ENCODE measurements at places on chromosomes 5 and 9.

DNA sequence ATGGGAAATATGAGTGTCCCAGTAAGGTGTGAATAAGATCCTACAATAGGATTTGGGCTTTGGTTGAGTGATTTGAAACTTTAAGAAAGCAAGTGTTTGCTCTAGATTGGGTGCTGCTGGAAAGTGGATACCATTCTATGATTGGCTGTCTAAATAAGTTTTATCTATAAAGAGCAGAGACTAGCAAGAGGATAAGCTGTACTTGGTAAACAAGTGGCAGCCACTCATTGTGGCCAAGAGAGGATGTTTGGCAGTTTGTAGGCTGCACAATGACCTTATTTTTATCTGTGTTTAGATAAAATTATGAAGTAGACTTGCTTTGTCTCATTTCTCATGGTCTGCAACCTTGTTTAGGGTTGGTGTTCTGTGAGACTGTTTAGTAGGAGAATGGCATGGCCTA is 341.6 kb upstream of the PIK3R1 start:
- DNase-seq = no peak

- DNase-seq = no peak
These were observed 18.1 kb downstream of the MYMK start for GRCh38 chr9:133506653-133507038.

DNA sequence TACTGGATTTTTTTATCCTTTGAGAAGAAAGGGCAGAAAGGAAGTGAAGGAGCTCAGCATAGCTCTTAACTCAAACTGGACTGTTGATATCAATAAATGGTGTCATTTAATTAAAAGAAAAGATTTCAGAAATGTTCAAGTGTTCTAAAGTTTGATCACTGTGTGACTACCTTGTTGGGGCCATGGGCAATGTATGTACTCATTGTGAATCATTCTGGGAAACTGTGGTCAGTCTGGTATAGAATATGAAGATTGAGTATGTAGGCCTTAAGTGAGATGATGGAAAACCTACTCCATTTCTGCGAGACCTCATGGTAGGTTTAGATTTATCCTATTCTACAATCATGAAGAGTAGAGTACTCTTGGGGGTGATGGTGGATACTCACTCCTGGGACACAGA is 164.5 kb upstream of the RGS7BP start:
- no peak for DNase-seq

GRCh38 chr9:91258451-91258850 is 103.3 kb downstream of the AUH start:
- no peak for DNase-seq

GRCh38 chr9:86925686-86926085 is 21.6 kb downstream of the GAS1 start:
- DNase-seq = no peak

GRCh38 chr5:58490402-58491050 is 709 bp upstream of the GAPT start:
- no peak for DNase-seq

DNA sequence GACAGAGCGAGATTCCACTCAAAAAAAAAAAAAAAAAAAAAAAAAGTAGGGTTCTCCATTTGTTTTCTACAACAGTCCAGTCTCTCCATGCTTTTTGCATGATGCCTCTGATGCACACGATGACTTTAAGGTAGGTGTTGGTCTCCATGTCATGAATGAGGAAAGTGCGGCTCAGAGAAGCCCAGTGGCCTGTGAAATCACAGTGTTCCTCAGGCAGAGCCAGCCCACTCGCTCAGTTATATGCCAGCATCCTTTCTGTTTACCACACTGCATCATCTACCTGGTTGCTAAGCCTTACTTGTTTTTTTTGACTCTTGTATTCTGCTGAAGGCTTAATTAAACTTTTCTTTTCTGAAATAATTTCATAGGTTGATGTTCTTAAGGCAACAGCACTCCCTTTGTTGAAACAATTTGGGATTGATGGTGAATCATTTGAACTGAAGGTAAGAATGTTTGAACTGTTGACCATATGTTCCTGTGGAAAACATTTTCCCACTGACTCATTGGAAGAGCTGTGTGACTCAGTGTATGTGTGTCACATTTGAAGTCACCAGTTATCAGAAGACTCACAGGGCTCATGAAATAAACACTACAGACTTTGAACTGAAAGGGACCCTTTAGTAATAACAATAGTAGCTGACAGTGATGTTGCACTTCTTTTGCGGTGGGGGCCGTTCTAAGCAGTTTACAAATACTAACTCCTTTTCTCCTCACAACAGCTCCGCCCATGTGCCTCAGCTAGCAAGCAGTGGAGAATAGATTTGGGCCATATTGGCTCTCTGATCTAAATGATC is 40.2 kb downstream of the RCL1 start:
- no peak for DNase-seq

- DNase-seq = no peak
These were observed 81.6 kb upstream of the CKMT2 start for GRCh38 chr5:81151546-81151945.

DNA sequence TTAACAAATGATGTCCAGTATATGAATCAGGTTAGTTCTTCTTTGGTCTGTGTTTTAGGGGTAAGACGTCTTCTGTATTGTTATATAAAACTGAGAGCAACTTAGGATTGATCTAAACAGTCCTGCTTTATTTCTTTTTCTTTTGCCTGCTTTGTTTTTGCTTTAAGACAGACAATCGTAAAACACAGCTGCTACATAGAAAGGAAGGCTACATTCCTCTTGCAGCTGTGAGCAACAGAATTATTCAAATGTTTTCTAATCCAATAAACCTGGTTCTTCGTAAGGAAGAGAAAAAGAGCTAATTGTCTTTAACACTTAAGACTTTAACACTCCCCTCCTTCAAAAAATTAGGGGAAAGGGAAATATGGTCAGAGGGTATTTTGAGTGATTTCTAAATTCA is 14.6 kb downstream of the FGF1 start:
- no peak for DNase-seq

DNA sequence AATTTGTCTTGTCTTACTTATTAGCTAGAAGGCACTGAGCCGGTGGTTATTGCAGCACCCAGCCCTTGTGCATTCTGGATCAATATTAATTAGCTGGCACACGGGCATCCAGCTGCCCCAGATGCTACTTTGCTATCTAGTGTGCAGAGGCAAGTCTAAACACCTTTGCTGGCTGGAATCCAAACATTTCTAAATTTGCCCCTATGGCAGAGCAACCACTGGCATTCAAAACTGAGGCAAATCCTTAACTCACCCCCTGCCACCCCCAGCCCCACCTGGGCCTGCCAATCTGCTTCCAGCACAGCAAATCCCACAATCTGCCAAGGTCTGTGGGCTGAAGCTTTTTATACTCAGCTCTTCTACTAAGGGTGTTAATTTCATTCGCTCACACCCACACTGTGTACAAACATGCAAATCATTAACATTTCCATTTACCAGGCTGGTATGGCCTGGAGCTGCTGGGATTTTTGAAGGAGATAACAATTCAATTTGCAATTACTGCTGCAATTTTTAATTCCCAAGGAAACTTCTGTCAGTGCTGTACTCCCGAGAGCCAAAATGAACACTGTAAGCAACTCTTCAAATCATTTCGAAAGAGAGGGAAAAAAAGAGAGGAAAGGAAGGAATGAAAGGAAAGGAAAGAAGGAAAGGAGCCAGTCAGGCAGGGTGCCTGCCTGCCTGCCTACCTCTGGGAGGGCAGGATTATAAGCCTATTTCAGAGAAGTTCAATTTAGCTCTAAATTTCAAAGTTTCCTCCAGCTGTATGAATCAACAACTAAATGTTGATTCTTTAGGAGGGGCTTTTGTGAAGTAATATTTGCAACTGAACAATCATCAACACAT is 35.5 kb downstream of the RAPGEF1 start:
- DNase-seq = peak; percentile 12

DNA sequence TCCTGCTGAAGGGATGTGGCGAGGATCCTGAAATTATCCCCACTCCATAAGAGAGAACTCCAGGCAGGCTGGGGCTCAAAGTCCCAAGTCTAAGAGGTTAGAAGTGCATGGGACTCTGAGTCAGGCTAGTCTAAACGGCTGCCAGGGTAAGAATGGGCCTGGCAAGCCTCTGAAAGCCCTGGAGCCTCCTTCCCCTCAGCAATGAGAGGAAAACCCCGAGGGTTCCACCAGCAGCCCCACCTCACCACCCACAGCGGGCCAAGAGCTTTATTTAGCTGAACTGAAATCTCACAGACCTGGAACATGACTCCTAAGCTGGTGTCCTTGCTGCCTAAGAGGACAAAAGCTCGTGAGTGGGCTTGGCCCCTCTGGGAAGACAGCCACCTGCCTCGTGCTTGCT is 135.5 kb downstream of the SEC61B start:
- no peak for DNase-seq

- DNase-seq = no peak
These were observed 81.4 kb downstream of the GABBR2 start for GRCh38 chr9:98627296-98627695.

DNA sequence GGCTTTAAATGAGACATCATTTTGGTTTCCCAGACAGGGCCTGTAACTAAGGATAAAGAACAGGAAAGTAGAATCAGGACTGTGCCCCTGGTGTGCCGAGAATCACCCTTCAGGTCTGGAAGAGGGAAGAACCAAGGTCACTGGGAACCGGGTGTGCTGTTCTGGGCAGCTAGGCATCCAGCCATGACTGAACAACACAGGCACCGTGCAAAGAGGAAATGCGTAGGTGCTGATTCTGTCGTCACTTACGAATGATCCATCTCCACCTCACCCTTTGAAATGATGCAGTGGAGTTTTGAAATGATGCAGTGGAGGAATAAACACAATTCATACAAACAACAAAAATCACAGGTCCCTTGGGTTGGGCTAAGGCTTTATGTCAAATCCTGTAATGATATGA is 64.4 kb downstream of the MAP1B start:
- DNase-seq = no peak

- no peak for DNase-seq
These were observed 16.7 kb downstream of the ERAP1 start for GRCh38 chr5:96790961-96791504.

- DNase-seq = no peak
These were observed 36.1 kb upstream of the SLC2A8 start for GRCh38 chr9:127360829-127361228.

- no peak for DNase-seq
These were observed 1708.8 kb upstream of the C9orf72 start for GRCh38 chr9:29282121-29282520.

DNA sequence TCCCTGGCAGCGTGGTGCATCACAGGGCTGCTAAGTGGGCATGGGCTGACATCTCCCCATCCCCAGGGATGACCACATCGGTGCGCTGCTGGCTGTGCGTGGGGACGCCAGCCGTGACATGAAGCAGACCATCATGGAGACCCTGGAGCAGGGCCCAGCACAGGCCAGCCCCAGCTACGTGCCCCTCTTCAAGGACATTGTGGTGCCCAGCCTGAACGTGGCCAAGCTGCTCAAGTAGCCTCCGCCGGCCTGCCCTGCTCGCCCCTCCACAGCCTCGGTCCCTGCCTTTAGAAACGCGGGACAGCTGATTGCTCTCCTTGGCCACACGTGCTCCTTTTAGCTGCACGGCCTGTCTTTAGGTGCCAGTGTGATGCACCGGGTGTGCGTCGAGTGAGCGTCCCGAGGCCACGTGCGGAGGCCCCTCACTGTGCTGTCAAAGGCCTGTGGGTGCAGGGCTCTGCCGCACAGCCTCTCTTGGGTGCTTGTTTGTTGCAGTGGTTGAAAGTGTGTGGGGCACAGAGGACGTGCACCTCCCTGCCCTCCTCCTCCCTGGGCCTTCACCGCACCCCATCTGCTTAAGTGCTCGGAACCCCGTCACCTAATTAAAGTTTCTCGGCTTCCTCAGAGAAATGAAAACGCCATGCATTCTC is 23.8 kb downstream of the EXOC3 start:
- no peak for DNase-seq

Measured in NCI-H2081 (cell line).